ENCODE measurements at places on chromosomes 12 and 14. TPM values are rescaled to one million over a fixed set of nuclear protein-coding genes. Genes with fewer than 3 reads are reported as not detected.

- no peak for DNase-seq
These were observed 7.4 kb downstream of the PRIMA1 start for GRCh38 chr14:93780813-93781400.

DNA sequence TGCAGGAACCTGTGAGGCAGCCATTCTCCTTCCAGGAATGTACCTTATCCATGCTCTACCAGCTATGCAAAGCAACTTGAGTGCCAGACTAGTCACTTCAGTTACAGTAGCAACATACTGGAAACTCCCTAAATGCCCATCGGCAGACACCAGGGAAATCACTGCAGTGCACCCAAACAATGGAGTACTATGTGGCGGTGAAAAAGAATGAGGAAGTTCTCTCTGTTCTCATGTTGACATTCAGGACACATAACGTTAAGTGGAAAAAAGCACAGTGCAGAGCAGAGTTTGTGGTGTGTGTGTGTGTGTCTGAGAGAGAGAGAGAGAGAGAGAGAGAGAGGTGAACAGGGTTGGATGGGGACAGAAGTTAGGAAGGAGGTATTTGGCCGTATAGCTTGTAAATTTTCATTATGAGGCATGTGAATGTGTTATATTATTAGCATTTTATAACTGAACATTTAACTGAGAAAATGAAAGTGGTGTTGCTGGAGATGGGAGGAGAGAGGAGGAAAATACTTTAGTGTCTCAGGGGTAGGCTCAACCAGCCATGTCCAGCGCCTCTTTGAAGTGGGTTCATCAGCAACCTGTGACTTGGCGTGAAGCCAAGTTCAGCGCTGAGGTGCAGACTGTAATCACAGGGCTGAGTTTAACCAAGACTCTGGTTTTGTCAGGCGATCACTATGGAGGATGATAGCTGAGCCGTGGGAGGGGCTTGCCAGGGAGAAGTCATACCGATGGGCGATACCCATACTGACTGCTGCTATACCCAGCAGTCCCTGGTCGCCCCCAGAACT lies 17.3 kb downstream of the TNFAIP2 start:
- DNase-seq = no peak

- no peak for DNase-seq
These were observed at the start of gene FLRT2 for GRCh38 chr14:85529803-85530574. Gene FLRT2 (plus strand): TSS chr14:85530144. CDS start chr14:85621515, 91,371 bp downstream.

DNA sequence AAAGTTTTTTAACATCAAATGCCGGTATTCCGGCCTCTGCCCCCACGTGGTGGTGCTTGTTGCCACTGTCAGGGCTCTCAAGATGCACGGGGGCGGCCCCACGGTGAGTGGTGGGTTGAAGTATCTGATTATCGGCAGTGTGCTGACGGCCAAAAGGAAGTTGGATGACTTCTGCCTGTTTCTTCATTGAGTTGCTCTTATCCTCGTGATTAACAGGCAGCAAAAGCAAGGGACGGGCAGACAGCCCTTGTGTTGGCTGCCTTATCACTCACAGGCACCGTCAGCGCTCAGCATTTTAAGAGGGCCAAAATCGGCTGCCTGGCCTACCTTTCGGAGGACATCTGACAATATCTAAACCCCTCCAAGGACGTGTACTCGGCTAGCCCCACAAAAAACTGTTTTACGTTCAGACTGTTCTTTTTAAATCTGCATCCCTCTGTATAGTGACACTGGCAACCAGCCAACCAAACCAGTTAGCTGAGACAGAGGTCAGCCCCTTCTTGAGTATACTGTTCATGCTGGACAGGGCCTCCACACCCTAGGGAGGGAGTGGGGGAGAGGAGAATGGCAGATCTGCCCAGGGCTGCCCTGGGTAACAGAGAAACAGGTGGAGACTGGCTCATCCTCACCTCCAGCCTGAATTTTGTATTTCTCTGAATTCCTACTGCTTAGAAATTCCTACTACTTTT lies 22.9 kb upstream of the AKAP5 start:
- no peak for DNase-seq

DNA sequence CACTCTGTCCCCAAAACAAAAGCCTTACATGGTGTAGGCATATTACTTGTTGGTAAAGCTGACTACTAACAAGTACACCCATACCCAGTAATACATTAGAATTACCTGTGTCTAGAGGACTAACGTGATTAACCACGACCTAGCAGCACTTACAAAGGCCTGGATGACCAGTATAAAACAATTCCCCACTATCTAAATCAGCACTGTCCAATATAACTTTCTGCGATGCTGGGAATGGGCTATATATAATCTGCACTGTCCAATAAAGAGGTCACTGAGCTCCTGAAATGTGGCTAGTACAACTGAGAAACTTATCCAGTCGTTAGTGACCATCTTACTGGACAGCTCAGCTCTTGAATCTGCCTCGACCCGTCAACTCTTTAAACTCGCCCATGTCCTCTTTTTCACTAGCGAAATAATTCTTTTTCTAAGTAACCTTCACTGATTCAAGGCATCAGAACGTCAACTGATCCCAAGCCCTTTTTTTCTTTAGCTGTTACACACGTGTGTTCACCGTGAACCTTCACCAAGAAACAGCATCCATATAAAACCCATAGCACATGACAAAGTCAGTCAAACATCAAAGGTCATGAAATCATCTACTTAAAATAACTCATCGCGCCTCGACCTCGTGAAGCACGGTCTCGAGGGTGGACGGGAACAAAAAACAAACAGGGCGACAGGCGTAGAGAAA lies 905 bp upstream of the CIPC start:
- DNase-seq = no peak

DNA sequence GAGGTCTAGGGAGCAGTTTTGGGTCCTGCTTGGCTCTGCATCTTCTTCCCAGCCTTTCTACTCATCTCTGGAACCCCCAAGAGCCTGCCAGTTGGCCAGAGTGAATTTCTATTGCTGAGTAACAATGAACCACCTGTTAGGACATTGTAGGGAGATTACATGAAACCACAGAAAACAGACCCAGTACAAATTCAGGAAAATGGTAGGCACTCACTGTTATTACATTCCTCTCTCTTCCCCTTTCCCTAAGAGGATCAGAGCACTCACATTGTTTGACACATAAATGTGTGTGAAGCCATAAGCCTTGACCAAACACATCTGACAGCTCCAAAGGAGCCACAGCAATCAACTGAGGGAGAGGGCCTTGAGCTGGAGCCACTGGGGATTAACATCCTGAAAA lies 216.1 kb downstream of the TMEM132D start:
- no peak for DNase-seq

- no peak for DNase-seq
These were observed 216.5 kb upstream of the BTG1 start for GRCh38 chr12:92362126-92362525.

GRCh38 chr12:107660235-107660634 lies 25.4 kb upstream of the PWP1 start:
- no peak for DNase-seq

DNA sequence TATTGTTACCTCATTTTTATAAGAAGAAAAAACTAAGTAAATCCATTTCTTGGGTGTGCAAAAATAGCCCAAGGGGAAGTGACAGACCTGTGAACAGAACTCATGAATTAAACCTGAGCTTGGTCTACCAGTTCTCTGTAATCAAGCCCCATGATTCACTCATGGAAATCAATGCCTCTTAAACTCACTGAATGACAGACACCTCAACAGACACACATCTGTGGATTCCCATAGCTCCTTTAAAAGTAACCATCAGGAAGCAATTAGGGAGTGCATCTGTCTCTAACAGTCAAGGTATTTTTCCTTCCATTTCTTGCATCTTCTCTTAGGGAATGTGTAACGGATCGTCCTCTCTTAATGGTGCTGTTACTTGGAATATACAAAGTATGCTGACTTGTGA lies 215.0 kb upstream of the EEA1 start:
- no peak for DNase-seq

DNA sequence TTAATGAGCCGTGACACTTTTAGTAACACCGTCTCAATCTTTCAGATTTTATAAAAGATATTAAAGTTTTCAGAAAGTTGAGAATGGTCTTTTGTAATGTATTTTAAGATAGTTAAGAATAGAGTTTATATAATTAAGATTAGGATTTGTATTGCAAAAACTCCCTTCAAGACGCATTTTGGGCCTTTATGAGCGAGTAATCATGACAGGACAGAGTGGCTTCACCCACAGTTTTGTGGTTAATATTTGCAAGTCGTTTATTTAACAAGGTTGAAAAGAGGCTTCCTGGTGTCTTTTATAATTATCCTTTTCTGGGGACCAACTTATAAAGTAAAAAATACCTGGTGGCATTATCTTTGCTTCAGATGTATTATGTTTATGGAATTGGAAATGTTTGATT lies 44.0 kb downstream of the TRAF3 start:
- no peak for DNase-seq

DNA sequence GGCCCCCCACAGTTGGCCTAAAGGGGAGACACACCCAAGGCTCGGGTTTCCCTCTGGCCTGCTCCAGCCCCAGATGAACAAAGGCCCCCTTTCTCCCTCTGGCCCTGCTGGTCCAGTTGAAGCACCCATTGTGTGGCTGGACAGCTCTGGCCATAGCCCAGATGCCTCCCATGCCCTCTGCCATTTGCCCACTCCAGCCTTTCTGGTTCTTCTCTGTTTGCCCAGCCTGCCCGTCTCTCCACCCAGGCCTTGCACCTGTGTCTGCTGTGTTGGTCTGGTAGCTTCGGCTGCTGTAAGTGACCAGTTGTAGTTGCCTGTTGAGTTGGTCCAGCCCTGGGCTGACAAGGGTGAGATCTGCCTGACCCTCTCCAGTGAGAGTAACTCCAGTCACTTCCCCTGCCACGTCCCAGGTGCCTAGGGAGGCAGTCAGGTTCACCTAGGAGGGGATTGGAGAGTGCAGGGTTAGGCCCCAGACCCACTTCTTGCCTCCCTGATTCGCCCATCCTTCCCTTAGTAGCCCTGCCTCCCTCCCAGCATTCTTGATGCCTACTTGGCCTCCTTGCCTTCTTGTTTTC lies 3.0 kb downstream of the B4GALNT1 start:
- DNase-seq = no peak

GRCh38 chr14:76985540-76986230 lies 42.8 kb downstream of the IRF2BPL start:
- no peak for DNase-seq

DNA sequence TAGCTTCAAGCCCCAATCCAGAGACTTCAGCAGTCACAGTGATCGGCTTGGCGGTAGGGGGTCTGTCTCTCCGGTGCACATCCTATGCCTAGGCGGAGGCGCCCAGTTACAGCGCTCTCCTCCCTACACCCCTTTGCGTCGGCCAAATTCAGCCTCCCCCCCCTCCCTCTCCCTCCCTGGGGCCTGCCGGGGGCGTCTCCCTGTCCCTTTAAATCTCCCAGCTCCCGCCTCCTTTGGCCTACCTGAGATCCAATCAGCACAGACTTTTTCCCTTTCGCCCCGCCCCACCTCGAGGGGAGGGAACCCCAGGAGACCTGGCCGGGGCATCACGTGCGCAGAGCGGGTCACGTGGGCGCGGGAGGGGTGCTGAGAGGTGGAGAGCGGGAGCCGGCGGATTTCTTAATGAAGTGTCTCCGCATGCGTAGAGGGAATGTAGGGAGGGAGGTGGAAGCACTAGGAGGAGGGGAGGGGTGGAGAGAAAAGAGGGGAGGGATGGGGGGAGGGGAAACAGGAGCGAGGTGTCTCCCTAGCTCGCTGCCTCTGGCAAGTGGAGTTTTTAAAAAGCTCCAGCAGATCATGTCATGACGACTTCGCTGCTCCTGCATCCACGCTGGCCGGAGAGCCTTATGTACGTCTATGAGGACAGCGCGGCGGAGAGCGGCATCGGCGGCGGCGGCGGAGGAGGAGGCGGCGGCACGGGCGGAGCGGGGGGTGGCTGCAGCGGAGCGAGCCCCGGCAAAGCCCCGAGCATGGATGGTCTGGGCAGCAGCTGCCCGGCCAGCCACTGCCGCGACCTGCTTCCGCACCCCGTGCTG lies at the start of gene HOXC13:
HOXC13 (plus strand) TSS at position 506 of the 815 bp plus-strand sequence; CDS start at position 582, 76 bp downstream.
- no peak for DNase-seq

DNA sequence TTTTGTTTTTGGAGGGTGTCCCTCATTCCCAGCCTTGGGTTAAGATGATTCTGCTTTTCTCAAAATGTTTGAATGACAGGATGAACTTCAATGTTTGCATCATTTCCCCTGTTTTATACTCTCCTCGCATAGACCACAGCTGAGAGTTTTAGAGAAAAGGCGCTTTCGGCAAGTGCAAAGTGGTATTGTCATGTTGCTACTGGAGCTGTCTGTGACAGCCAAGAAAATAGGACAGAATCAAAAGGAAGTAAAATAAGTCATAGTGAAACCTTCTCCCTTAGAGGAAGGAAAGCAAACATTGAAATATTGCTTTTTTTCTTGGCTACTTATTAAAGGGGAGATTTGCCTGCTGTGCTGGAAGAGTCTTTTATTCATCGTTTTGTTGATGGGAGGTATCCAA lies 33.5 kb upstream of the ARHGAP5 start:
- no peak for DNase-seq

DNA sequence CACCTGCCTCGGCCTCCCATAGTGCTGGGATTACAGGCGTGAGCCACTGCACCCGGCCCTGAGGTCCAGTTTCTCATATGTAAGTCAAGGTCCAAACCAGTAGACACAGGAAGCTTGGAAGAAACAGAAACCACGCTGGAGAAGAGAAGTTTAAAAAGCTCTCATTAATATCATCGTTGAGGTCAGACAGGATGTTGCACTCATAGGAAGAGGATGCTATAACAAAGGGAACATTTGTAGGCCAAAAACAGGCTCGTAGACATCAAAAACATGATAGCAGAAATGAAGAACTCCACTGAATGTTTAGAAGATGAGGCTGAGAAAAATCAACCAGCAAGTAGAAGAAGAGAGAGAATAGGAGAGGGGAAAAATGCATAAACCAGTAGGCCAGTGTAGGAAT lies 46.8 kb downstream of the ACACB start:
- DNase-seq = no peak

- DNase-seq = no peak
These were observed 224.0 kb downstream of the KTN1 start for GRCh38 chr14:55803873-55804553.

DNA sequence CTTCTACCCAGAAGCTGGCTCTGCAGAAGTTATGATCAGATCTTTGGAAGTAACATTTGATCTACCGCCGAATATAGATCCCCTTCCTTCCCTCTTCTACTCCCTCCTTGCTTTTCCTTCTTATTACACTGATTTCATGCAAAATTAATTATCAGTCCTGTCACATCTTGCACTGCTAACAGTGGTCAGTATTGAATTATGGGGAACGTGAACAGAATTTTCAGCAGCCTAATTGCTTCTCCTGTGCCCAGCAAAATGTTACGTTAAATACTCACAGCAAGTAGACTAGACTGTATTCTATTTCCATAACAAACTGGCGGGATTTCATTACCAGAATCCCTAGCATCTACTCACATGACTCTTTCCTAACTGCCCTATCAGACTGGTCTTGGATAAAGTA lies 596.9 kb downstream of the DIO2 start:
- no peak for DNase-seq

GRCh38 chr12:10126413-10126812 lies 3.6 kb downstream of the CLEC7A start:
- DNase-seq = no peak

DNAH10 gene
- 0.27 TPM for total RNA-seq

PLEKHG7 gene
- total RNA-seq = not detected

TMEM30B gene
- total RNA-seq = 1.4 TPM

SOAT2 gene
- 0.59 TPM for total RNA-seq

CFAP54 gene
- 0.31 TPM for total RNA-seq

MMP17 gene
- total RNA-seq = not detected

TFCP2 gene
- total RNA-seq = 32.3 TPM

A2M gene
- total RNA-seq = 0.14 TPM

KRT85 gene
- not detected for total RNA-seq

KRT78 gene
- total RNA-seq = not detected

OR4E2 gene
- total RNA-seq = 0.12 TPM

NYNRIN gene
- total RNA-seq = 0.02 TPM

CAMKK2 gene
- 27.7 TPM for total RNA-seq
